ENCODE measurements at places on chromosomes 7 and 10.

GRCh38 chr10:28985137-28985885, 303.6 kb upstream of the LYZL1 start:
- no peak for DNase-seq

- no peak for DNase-seq
Measured at GRCh38 chr10:62496925-62497324, 122.8 kb downstream of the ZNF365 start.

DNA sequence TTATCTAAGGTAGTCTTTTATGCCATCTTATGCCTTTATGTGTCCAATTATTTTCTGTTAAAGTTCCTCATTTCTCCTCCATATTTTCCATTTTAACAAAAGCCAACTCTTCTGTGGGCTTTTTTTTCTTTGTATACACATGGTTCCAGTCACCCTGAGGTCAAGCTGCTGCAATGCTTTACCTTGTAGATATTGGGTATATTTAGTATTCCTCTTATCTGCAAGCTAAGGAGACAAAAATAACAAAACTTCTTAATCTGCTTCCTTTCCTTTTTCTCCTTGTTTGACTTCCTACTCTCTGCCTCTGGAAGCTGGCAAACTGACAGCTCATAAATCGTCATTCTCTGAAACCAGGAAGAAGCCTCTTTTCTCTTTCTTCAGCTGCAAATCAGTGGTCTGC, 885.0 kb upstream of the LRRN3 start:
- DNase-seq, result no peak

DNA sequence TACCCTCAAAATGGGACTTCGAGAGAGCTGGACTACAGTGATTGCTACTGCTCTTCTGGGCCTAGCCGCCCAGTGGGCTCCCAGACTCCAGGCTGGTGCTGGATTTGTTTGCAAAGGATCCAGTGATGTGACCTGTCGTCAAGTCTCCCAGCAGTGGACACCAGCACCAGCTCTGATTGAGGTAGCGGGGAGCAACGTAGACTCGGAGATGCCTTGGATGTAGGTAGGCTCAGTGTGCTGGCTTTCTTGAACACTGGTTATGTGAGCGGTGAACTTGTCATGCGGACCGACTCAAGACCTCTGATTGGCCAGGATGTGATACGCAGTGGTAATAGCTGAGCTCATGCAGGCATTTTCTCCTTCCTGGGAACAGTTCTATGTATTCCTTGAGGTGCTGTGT, 19.4 kb downstream of the AKR1C2 start:
- no peak for DNase-seq

DNA sequence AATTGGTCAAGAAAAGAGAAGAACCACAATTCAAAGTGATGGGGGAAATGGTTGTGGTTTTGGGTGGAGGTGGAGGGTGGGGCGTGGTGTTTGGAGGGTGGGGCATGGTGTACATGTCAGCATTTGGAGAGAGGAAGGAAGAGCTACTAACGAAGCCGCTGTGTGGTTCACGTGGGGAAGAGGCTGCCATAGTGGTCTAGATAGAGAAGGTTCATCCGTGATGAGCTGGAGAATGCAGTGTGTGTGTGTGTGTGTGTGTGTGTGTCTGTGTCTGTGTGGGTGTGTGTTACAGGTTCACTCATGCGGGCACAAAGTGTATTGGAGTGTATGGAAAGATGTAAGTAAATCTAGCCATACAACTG, 6.1 kb upstream of the VCL start:
- DNase-seq, result no peak

DNA sequence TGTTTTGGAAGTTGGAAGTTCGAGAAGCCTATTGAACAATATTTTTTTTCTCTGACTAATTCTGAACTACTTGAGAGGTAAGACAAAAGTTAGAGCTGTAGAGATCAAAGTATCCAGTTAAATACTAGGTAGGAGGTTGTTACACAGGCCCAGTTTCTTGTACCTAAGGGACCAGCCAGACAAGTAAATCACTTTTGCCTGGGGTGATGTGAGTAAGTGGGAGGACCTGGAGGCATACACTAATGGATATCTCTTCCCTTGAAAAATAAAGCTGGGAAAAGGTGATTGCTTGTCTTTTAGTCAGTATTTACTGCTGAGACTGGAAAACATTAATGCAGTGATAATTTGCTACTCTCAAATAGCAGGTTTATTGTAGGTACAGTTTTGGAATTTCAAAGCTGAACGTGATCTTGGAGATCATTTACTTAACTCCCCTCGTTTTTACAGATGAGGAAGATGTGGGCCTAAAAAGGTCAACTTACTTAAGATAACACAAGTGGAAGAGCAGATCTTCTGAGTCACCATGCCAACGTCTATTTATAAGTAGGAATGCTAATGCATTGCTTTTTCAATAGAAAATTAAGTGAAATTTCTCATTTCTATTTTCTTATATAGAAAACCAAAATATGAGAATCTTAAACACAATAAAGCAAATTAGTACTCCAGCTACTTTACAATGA, 181.3 kb downstream of the PPP1R9A start:
- DNase-seq, result no peak

DNA sequence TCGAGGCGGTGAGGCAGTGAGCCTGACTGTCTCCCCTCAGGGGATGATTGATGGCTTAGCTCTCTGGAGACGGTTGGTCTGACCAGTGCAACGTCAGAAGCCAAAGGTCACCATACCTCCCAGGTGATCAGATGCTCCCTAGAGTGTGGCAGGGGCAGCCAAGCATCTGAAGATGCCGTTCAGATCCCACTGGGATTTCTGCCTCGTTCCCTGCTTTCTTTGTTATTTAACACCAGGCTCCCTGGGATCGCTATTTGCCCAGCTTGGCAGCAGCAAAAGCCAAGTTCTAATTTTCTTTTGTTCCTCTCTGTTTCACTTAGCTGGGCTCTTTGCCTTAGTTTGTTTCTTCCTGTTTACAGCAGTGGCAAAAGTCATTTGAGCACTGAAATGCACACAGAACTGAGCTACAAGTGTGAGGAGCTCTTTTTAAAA, 53.5 kb upstream of the SVIL start:
- no peak for DNase-seq

DNA sequence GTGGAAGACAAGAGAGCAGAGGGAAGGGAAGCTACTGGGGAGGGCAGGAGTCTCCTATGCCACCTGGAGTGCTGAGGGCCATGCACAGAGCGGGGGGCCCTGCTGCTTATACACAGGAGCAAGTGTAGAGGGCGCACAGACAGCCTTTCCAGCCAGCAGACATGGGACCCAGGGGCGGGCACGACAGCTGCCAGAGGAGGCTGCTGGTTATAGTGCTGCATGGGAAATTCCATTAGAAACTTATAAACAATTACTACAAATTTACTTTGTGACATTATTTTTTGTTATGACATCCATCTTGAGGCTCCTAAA, 90.5 kb downstream of the WDFY4 start:
- no peak for DNase-seq

DNA sequence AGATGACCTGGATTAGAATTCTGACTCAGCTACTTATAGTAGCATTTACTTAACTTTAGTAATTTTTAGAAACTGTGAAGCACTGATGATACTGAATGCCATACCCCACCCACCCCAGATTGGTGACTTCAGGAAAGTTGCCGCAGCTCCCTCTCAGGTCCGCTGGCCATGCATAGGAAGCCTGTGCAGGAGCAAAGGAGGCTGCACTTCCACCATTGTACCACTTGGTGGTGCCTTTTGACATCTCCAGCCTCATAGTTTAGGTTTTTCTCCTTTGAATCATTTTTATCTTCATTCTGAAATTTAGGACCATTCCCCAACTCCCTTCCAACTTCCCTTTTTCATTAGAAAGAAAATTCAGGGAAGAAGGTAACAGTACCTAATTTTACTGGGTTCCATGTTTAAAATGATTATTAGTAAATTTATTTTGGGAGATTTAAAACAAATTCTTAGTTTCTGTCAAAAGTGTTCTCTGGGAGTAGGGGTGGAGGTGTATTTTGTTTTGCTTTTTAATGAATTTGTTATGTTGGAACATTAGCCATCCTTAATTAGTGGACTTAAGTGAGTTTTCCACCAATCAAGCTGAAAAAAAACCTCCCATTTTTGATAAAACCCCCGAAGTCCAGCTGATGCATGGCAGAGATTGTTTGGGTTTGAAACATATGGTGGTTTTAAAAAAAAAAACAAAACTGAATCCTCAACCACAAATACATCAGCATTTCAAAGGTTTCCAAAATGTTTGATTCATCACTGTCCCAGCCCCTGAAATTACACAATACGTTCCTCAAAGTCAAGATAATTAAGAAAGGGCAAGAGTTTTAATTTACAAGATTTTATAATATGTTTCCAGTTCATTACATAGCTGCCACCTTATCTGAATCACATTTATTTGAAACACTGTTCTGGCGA, 109.6 kb downstream of the WNT2 start:
- peak; percentile 75 for DNase-seq

- no peak for DNase-seq
Measured at GRCh38 chr10:106816318-106817085, 348.0 kb downstream of the SORCS1 start.

DNA sequence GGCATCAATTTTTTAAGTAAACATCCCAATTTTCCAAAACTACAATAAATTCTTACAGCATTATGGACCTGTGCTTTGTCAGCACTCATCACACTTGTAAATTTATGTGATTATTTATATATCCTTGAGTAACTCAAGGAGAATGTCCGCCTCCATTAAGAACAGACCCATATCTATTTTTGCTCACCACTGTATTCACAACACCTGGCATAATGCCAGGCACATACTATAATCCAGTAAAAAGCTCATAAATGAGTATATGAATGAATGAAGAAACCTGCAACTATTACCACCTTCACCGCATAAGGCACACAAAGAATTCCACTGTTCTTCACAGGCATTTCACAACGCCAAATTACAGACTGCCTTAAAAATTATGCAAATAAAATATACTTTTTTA, 46.9 kb downstream of the MINDY3 start:
- DNase-seq, result peak; percentile 21

DNA sequence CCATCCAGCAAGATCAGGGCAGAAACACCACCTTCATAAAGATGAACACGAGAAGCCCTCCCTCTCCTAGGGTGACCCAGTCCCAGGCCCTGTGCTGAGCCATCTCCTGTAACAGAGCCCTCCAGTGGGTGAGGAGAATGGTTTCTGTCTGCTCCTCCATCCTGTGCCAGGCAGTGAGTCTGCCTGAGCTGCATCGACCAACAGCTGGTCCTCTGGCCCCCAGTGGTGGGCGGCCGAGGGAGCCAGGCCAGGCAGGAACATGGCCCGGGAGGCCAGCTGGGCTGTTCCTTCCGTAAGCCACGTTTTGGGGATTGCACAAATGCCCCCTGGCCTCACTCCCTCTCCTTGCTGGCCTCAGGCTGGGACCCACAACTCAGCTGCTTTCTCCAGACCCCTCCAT, 73.5 kb downstream of the GRB10 start:
- no peak for DNase-seq

DNA sequence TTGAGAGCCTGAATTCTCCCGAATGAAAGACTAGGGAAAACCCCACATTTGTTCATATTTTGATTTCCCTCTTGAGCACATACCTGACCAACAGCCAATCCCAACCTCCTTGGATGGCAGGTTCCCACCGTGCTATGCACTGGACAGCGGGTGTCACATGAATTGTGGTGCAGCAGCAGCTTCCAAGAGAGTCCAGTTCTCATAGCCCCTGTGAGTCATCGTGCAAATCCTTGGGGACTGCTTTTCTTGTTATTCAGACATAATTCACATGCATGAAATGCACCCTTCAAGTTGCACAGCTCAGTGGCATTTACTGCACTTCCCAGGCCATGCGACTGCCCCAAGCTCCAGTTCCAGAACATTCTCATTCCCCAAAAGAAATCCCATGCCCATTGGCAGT, 67.8 kb upstream of the PPP2R2D start:
- DNase-seq, result no peak

DNA sequence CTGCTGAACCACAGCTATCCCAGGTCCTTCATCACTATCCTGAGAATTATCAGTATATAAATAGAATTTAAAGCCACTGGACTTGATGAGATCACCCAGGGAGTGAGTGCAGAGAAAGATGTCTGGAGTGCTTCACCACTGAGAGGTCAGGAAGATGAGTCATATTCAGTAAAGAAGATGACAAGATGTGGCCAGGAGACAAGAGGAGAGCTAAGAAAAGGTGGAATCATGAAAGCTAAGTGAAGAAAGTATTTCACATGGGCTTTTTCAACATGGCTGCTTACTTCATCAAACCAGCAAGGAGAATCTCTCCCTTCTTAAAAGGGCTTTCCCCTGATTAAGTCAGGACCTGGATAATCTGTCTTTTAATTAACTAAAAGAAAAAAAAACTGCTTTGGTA, 9.1 kb upstream of the PRKAR2B start:
- peak; percentile 79 for DNase-seq

- DNase-seq, result no peak
Measured at GRCh38 chr7:32048970-32049491, 21.2 kb downstream of the PDE1C start.

DNA sequence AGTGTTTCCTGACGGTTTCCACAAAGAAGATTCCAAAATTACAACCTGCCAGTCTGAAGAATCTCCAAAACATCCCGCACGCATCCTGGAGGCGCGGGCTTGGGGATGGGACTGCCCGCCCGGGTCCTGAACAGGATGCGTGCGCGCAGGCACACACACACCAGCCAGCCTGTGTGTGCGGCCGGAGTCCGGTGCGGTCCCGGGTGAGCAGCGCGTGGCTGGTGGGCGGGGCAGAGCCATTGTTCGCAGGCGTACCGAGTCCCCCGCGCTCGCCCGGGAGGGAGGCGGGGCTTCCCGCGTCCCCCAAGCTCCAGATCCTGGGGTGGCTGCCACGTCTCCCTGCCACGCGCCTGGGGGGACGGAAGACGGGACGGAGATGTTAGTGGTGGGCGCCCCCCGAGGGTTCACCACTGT, 675 bp upstream of the SCD start:
- DNase-seq, result peak; percentile 71

DNA sequence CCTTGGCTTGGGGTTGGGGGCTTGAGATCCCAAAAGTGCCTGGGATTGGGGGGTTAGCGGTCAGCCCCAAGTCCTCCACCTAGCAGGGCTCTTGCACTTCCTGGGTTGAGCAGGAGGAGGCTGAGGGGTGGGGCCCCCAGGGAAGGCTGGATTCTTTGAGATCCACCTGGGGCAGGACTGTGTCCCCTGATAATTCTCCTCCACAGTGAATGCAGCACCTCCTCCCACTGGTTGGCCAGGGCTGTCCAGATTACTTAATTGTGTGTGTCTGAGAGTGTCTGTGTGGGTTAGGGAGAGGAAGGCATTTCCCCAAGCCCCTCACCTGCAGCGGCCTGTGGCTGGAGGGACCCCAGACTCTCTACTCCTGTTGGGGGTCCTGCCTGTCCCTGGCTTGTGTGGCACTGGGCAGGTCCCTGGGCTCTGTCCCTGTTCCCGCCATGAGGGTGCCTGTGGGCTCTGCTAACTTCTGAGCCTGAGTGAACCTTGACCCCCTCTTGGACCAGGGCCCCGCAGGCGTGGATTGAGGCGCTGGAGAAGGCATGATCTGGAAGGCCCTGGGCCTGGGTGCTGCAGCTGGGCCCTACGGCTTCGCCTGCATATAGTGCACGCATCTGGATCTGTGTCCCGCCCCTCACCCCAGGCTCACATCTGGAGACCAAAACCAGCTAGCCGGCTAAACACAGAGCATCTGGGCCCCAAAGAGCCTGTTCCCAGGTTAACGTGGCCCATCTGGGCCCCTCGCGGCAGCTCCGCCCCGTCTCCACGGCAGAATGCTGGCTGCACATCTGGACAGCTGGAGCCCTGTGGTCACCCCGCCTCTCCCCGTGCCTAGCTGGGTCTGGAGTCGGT, 10.4 kb downstream of the TMEM270 start:
- DNase-seq, result no peak

All from fibroblast of skin of scalp (primary cell).